ENCODE measurements at places on chromosomes 12 and 14.
A peak's percentile ranks its signal among the peaks of the same experiment; 100 is the strongest.

- no peak for DNase-seq
Measured at GRCh38 chr14:95104911-95105310, 52.4 kb downstream of the DICER1 start.

DNA sequence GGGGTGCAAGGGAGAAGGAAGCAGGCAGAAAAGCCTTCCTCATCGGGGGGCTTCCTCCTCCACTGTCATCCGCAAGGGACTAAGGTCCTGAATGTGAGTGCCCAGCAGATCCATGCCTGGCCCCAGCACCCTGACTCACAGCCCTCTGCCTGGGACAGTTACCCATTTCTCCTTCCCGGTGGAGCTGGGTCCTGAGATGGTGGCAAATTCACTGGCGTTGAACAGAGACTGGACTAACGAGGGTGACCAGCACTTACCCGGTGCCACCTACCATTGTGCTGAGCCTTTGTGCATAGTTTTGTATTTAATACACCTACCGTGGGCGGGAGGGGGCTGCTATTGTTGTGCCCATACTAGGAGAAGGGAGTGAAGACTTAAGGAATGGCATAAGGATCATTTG lies 30.9 kb upstream of the PLEKHG6 start:
- no peak for DNase-seq

DNA sequence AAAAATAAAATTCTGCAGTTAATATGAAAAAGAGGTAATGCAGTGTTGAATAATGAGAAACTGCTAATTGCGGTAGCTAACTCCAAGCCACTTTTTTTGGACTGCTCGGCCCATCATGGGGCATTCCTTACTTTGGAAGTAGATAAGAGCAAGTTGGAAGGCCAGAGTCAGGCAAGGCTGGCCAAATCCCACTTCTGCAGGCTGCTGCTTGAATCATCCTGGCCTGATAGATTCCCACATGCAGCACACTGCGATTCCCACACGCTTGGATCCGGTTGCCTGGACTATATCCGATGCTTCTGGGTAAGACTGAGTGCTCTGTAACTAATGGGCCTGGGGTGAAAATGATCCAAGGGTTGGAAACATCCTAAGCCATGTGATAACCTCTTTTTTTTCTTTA lies 10.6 kb downstream of the EIF2B2 start:
- no peak for DNase-seq

DNA sequence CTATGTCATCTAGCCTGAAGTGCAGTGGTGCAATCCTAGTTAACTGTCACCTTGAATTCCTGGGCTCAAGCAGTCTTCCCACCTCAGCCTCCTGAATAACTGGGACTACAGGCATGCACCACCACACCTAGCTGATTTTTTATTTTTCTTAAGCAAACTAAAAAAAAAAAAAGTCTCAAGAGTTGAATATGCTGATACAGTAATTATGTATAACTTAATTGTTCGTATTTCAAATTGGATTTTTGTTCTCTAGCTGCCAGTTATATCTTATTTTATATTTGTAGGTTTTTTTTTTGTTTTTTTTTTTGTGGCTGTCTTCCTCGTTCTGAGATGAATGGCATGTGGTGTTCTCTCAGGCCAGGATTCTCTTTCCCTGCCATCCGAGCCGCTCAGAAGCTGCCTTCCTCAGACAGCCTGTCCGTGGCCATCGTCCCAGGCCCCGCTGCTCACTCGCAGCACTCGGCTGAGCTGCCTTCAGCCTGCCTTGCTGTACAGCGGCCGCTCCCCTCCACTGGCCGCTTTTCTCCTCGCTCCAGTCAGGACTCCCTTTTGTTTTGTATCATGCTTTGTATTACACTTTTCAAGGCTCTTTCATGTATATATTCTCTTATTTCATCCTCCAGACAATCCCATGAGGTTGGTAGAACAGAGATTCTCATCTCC lies 53.3 kb downstream of the WDR20 start:
- no peak for DNase-seq

- DNase-seq = peak; percentile 99
Measured at GRCh38 chr12:12803186-12803585, 10.0 kb upstream of the DDX47 start.

DNA sequence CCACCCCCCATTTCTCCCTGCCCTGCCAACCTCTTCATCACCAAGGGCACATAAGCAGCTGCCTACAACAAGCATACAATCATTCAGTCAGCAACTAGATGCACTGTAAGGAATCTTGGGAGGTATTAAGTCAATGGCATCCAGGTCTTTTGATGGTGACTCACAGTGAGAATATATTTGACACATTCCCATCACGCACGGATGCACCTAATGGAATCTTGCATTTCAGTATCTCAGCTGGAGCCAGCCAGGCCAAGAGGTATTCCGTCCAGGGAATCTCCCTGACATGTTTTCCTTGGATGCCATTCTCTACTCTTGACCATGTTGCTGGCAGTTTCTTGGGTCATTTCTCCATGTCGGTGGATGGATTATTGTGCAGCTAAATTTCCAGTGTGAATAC lies 73.9 kb upstream of the CAPRIN2 start:
- DNase-seq = peak; percentile 96

- DNase-seq = no peak
Measured at GRCh38 chr12:108646600-108647579, 13.2 kb upstream of the SELPLG start.

DNA sequence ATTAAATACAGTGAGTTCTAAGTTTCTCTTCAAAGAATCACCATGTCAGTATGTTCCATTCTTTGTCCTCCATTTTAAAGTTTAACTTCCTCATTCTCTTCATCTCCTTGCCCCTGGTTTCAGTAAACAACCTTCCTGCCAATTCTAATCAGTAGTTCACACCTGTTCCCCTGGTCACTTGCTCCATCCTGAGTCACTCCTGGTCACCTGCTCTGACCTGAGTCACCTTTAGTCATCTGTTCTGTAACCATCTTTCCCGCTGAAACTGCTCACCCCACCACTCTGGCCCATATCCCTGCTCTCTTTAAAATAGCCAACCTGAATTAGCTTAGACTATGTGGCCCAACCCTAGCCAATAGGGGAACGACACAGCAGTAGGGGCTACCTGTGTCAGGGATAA lies 1447.4 kb upstream of the TMEM132C start:
- peak; percentile 29 for DNase-seq

GRCh38 chr12:124765581-124766489 lies 97.8 kb downstream of the SCARB1 start:
- no peak for DNase-seq

- DNase-seq = no peak
Measured at GRCh38 chr14:72573725-72574417, 320.0 kb downstream of the DPF3 start.

DNA sequence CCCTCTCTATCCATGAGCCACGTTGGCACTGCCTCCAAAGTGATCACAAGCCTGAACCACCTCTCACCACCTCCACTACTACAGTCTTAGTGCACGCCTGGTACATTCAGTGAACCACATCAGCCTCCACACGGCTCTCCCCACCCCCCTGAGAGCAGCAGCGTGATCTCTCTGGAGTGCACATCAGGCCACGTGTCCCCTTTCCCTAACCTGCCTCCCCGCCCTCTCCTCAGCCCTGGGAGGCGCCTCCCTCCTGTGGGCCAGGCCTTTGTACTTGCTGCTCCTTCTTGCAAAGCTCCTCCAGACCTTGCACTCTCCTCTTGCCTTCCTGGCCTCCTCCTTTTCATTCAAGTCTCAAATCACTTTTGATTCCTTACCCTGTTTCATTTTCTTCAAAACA lies 49.8 kb downstream of the SLC6A12 start:
- peak; percentile 66 for DNase-seq

GRCh38 chr12:112170376-112170775 lies 45.0 kb downstream of the TRAFD1 start:
- no peak for DNase-seq

DNA sequence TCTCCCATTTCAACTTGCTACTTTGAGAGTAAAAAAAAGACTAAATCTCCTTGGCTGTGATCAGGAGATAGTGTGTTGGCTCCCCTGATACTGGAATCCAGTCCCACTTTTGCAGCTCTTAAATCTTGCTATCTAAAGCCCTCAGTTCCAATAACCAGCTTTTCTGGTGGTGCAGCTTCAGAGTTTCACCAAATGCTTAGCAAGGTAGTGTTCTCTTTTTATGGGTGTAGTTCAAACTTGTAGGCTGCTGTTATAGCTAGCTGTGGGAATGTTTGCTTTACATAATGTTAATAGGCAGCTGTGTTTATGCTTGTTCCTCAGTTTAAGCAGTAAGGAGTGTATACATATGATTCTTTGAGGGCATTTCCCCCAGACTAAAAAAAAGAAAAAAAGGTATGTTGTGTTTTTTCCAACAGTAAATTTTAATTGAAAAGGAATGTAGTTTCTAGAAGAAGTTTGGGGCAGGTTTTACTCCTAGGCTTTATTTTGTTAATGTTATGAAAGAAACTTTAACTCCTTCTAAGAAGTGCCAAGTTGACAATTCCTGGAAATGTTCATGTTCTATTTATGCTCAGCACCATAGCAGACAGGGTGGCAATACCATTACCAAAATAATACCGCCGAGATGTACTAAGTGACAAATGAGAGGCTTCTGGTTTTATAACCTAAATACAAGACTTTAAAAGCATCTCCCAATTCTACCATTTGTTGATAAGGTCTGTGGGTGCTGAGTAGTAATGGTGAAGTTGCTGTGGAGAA lies 12.1 kb downstream of the CRADD start:
- no peak for DNase-seq

GRCh38 chr12:98217257-98217656 lies 298.1 kb upstream of the TMPO start:
- no peak for DNase-seq

- DNase-seq = peak; percentile 36
Measured at GRCh38 chr14:60101786-60102185, 10.1 kb downstream of the PCNX4 start.

- no peak for DNase-seq
Measured at GRCh38 chr12:12511895-12512711, 50.6 kb downstream of the DUSP16 start.

DNA sequence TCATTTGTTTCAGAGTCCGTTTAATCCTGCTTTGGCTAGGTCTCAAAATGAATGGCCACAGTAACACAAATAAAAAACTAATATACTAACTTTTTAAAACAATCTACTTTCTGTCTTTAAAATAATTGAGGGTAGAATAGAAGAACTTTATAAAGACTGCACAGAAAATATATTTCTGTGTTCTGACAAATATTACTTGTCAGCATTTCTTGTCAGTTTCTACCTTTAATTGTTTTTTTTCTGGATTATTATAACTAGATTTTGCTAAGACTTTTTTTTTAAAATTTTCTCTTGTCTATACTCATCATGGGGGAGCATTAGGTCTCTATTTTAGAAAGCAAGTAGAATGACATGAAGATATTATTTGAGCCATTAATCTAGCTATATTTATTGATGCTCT lies 86.2 kb downstream of the RAD52 start:
- DNase-seq = no peak

DNA sequence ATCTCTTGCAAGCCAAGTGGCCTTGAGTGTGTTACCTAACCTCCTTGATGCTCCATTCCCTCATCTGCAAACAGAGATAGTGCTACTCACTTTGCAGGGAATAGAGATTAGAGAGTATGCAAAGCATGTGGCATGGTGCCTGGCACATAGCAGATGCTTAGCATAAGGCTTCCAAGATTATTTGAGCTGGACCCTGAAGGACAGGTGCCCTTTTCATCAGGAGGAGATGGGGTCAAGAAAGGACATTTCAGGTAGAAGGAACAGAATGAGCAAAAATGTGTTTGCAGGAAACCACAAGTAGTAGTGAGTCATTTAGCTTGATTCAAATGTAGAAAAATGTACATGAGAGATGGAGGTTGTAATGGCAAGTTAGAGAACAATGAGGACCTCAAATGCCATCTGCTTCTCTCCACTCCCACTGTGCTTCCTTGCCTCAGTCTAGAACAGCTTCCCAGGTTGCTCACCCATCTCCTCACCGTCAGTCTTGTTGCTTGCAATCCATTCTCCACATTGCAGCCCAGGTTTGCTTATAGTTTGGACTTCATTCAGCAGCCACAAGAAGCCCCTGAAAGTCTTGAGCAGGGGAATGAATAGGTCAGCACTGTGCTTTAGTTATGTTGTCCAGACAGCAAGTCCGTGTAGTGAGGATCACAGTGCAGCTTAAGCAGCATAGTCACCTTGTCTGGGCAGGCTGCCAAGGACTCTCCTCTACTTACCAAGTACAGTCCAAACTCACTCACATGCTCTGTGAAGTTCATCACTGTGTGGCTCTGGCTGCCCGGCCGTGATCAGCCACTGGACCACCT lies 536.3 kb upstream of the CCDC196 start:
- peak; percentile 91 for DNase-seq

DNA sequence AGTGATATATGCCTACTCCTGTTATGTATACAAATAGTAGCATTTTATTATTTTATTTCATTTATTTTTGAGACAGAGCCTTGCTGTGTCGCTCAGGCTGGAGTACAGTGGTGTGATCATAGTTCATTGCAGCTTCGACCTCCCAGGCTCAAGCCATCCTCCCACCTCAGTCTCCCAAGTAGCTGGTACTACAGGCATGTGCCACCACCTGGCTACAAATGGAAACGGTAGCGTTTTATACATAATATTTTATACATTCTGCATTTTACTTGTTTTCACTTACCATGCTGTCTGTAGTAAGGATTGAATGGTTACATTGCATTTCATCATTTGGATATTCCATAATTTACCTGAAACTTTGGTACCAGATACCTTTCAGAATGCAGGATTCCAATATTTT lies 14.1 kb downstream of the C1R start:
- no peak for DNase-seq

DNA sequence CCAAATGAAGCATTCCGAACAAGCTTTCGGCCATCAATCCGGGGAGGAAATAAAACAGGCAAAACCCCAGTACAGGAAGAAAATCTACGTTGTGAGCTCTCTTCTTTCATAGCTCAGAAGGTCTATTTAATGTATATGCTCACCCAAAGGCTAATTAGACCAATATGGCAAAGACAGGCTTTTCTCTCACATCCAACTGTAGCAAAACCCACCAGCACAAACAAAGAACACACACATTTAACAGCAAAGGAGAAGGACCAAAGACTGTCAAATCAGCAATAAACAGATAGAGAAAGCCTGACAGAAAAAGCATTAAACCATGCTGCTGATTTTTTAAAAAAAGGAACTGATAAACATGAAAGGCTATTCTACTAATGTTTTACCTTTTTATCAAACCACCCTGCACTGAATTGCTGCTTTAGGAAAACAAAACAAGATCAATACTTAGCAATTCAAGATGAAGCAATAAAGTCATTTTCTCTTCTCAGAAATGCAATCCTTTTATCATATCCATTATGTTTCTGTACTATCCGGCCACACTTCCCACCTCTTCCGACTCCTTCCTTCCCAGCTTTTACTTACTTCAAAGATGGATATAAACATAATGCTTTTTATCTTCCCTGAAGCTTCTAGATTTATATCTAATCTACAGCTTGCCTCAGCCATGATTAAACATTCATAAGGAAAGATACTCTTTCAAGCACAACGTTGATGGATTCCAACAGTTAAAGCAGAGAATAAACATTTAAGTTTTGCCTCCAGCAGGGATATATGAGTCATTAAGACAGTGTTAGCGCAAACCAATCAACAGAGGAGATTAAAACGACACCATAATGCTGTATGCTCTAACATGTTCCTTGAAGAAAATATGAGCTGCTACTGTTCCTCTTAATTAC lies 74.6 kb upstream of the BBS10 start:
- DNase-seq = peak; percentile 9
